AG10803 (cell line): ENCODE measurements at places on chromosomes 7 and 10.

DNA sequence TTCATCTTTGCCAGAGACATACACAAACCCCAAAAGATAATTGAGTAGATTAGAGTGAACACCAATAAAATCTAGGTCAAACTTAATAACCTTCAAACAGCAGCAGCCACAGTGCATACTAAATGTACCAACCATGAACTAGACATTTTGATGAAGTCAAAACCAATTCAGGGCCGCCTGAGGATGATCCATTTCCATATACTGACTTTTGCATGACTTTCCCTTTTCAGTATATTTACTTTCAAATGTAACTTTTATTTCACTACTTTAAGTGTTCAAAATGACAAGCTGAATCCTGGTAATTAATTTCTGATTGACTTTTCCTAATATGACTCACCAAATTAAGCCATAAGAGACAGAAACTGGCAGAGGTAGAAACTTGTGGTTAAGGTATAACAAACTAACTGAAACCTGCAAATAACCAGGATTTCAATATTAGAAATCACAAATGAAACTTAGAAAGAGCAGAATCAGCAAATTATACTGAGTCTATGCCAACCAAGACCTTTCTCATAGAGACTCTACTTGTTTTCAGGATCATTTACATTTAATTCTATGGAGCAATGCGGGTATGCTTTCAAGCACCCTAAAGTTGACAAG is 171.9 kb upstream of the LRRN3 start:
- DNase-seq = no peak

- DNase-seq = peak; percentile 53
Measured at GRCh38 chr10:130018265-130018664, 54.2 kb upstream of the EBF3 start.

DNA sequence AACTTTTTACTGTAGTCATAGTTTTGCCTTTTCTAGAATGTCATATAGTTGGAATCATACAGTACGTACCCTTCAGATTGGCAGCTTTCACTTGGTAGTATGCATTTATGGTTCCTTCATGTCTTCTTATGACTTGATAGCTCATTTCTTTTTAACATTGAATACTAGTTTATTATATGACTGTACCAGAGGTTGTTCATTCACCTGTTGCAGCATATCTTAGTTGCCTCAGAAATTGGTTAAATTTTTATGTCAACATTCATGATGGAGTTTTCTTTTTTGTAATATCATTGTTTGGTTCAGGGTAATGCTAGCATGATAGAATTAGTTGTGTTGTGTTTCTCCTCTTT is 94.8 kb upstream of the CDK13 start:
- no peak for DNase-seq

GRCh38 chr10:119786117-119786769 is 60.4 kb downstream of the INPP5F start:
- peak; percentile 25 for DNase-seq

GRCh38 chr7:51797371-51797770 is 480.8 kb upstream of the COBL start:
- DNase-seq = no peak

- peak; percentile 84 for DNase-seq
Measured at GRCh38 chr7:128833148-128833945, 3.1 kb downstream of the FLNC start.

DNA sequence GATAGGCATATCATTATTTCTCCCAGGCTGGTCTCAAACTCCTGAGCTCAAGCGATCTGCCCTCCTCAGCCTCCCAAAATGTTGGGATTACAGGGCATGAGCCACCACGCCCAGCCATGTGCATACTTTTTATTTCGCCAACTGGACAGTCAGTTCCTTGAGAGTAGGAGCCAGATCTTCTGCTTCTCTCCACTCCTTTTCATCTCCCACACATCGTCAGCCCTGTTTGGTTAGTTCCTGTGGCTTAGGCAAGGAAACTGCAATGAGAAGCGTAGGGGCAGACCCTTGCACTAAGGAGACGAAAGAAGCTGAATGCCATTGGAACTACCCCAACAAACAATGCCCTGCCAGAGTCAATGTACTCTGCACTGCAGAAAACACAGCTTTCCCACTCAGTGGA is 178.2 kb downstream of the TRIL start:
- DNase-seq = no peak

DNA sequence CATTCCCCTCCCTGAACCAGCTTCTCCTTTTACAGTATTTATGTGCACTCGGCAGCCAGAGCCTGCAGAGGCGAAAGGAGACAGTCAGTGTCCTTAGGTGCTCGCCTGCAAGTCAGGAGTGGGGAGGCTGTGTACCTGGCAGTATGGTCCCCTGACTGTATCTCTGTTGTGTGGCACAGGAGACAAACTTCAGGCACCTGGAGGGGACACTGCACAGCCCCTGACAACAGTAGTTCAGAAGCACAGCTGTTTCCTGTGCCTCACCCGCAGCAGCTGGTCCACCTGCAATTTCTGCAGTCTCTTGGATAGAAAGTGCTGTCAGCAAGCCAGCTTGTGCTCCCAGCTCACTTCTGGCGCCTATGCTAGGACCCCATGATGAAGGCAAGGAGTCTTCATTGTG is 73.4 kb upstream of the LAMB4 start:
- DNase-seq = no peak

DNA sequence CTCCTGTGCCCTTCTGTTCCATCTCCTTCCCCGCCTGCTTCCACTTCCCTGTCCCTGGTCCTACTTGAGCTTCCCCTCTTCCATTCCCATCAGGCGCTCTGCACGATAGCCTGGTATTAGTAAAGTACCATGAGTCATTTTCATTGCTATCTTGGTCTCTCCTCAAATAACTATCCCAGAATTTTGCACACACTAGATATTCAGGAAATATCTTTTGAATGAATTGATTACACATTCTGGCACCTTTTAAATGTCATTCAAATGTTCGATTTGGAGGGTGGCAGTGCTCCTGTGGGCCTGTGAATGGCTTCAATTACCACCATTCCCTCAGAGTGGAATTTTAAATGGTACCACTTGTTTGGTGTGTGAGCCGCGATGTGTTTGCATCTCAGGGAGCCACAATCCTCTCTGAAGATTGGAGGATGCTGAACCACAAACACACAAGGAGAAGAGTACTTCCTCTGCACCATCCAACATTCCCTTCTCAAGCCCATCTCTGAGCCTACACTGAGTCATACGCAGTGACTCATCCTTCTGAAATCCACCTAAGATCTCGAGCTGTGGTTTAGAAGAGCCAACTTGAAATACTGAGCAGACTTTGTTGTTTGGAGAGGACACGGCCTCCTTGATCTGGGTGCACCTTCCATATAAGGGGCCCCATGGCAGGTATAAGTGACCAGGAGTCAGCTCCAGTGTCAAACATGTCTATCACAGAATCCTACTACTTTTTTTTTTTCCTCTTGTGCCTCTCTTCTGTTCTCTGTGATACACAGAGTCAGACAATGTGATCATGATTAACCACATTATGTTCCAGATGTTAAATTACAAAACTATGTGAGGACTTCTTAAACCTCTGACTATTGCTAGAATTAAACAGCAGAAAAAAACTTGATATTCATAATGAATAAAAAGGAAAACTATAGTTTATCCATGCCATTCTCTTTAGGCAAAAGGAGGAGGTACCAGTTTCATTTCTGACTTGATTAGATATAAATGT is 81.9 kb downstream of the BMPER start:
- DNase-seq = peak; percentile 100

DNA sequence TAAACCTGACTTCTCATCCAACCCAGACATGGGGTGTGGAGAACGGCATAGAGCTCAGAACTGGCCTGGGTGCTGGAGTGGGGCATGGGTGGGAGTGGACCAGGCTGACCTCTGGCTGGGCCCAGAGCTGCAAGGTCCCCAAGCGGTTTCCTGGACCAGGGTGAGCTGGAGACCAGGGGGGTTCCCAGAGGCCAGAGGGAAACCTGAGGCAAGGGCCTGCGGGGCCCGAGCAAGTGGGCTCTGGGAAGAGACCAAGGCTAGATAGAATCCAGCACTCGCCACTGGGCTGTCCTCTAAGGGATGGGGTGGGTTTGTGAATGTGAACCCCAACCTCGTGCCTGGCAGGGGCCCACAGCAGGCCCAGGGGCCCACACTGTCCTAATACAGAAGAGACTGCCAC is 39.4 kb upstream of the RET start:
- DNase-seq = no peak

DNA sequence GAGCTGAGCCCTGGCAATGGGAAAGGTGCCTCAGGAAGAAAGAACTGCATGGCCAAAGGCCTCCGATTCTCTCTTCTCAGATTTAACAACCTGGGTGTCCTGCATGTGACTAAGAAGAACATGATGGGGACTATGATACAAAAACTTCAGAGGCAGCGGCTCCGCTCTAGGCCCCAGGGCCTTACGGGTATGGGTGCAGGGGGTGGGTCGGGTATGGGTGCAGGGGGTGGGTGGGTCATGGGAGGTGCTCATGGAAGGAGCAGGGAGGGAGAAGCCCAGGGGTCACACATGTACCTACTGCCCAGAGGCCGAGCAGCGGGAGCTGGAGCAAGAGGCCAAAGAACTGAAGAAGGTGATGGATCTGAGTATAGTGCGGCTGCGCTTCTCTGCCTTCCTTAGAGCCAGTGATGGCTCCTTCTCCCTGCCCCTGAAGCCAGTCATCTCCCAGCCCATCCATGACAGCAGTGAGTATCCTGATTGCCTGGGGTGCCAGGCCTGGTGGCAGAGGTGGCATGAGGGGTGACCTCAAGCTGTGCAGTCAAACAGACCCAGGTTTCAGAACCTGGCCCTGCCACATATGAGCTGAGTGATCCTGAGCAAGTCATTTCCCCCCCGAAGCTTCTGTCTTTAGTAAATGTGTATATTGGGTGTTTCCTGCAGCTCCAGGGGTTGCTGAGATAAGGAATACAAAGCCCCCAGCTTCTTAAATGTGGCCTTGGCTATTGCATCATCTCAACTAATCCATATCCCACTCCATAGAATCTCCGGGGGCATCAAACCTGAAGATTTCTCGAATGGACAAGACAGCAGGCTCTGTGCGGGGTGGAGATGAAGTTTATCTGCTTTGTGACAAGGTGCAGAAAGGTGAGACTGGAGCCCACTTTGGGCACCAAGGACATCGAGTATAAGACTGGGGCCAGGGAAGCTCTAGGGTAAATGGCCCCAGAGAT is 2.0 kb downstream of the NFKB2 start:
- DNase-seq = no peak

GRCh38 chr10:130416334-130417150 is 280.4 kb downstream of the GLRX3 start:
- no peak for DNase-seq

DNA sequence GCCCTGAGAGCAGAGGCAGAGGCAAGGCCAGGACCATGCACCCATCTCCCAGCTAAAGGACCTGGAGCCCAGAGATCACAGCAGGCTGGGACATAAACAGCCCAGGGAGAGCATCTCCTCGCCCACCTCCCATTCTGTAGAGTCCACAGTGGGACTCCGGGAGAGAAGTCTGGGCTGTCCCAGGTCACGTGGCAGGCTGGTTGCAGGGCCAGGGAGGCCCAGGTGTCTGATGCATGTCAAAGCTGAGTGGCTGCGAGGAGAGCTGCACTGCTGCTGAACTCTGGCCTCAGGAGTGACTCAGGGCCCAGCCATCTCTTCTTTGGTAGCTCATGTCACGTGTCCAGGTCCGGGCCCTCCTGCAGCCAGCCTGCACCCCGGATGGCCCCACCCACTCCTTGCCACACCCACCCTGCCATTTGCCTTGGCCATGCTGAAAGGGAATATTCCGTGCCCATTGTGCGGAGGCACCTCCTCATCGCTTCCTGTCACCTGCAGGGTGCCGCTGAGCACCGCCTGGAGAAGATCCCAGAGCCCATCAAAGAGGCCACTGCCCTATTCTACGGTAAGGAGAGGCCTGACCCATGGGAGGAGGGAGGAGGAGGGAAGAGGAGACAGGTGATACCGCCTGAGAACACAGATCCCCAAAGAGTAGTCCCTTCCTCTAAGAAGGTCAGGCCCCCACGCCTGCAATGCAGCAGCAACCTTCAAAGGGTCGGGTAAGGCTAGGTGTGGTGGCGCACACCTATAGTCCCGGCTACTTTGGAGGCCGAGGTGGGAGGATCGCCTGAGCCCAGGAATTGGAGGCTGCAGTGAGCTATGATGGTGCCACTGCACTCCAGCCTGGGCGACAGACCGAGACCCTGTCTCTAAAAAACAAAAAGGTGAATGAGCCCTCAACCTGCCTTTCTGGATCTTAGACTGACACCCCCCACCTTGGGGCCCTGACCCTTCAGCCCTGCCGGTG is 12.6 kb upstream of the SH2B2 start:
- peak; percentile 53 for DNase-seq

DNA sequence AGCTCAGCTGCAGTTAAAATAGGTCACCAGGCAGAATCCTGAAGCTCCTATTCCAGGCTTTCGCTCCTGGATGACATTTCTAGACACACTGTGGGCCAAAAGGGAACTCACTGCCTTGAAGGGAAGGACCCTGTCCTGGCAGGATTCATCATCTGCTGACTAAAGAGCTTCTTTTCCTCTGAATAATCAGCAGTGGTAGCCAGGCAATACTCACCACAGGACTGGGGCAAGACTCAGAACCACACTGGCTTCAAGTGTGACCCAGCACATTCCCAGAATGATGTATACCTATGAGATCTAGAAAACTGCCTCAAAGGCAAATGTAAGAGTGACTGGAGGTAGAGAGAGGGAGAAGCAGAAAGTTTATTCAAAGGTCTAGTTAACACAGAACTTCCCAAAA is 29.5 kb upstream of the EBF3 start:
- peak; percentile 87 for DNase-seq

DNA sequence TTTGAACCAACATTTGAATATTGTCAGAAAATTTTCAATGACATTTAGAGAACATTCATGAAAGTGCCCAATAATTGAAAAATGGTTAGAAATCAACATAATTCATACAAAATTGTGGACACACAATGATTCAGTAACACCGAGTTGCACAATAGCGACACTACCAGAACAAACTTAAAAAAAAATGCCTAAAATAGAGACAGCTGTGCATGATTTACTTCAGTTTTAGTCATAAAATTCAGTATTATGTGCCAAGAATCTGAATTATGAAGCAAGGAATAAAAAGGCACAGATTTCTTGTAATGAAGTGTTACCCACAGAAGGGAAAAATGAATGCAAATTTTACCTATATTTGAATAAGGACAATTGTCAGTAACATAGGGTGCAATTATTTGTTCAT is 396.0 kb downstream of the SEMA3D start:
- peak; percentile 83 for DNase-seq

- DNase-seq = no peak
Measured at GRCh38 chr10:78367751-78368150, 334.1 kb downstream of the RPS24 start.

DNA sequence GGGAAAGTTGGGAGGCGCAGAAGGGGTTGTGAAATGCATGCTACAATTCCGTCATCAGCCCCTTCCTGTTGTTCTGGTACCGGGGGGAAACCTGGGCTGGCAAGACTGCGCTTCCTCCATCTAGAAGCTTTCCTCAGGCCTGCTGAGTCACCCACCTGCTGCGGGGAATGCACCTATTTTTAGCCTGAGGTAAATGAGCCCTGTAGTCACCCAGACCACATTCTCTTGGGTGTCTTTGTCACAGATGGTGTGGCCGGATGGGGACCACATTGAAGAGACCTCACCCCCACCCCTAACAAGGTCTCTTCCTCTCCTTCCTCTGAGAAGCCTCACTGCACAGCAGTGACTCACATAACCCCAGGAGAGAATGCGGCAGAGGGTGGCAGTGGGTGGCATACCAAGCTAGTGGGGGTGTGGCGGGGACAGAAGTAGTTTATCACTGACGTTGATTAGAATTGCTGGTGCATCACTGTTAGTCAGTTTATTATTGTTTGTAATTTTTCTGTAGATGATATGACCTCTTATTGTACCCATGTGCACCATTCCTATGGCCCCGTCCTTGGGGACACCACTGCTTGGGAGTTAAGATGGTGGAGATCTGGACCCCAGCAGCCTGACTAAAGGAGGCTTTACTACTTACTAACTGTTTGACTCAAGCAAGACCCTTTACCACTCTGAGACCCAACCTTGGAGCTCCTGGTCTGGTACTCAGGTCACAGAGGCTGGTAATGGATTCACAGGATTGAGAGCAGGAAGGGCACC is 83.0 kb upstream of the DUSP5 start:
- DNase-seq = peak; percentile 45
